ENCODE measurements at places on chromosomes 2 and 18. TPM values are rescaled to one million over a fixed set of nuclear protein-coding genes. Genes with fewer than 3 reads are reported as not detected.

GCKR gene
- polyA plus RNA-seq = 0.30 TPM

PJVK gene
- polyA plus RNA-seq = 1.0 TPM

CDH2 gene
- polyA plus RNA-seq = 0.46 TPM

GRCh38 chr2:42976351-42976750, 184.0 kb upstream of the HAAO start:
- DNase-seq = no peak

DNA sequence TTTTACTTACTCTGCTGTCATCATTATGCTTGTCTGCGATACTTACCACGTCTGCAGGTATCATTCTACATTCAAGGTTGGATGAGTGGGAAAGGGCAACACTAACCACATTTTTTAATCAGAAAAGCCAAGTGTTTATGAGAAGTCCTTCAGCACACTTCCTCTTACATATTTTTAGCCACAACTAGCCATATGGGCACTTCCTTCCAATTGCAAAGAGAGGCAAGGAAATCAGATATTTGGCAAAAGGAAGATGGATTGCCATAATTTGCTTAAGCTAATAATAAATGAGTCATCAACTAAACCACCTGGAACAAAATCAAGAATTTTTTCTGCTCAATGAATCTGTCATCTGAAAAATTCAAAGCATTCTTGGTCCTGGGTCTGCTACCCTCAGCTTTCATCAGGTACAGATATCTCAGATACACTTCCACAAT, 16.7 kb upstream of the MRO start:
- peak; percentile 42 for DNase-seq

DNA sequence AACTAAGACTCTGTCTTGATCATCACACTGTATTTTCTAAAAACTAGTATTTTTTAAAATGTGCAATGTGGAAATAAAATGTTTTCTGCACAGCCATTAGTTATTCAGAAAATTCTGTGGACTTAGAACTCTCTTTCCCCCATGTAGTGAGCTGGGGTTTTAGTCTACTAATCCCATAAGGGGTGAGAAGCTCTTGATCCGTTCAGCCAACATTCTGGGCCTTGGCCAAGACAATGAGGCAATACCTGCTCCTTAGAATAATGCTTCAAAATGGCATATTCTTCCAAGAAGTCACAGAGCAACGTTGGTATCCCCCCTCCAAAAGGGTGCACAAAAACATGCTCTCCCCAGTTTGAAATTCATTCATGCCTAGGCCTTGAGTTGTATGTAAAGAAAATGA, 4.0 kb downstream of the REEP1 start:
- DNase-seq = no peak

GRCh38 chr2:99256677-99257076, 1.2 kb upstream of the LYG2 start:
- DNase-seq = no peak

- DNase-seq = no peak
These were observed 31.0 kb upstream of the SLC9A2 start for GRCh38 chr2:102588213-102588939.

All from keratinocyte (primary cell).